ENCODE measurements at places on chromosomes 5 and 9.

GRCh38 chr5:142680605-142681259, 5.2 kb downstream of the FGF1 start:
- no peak for DNase-seq

GRCh38 chr9:5841771-5842573, 9.1 kb upstream of the ERMP1 start:
- DNase-seq: no peak

DNA sequence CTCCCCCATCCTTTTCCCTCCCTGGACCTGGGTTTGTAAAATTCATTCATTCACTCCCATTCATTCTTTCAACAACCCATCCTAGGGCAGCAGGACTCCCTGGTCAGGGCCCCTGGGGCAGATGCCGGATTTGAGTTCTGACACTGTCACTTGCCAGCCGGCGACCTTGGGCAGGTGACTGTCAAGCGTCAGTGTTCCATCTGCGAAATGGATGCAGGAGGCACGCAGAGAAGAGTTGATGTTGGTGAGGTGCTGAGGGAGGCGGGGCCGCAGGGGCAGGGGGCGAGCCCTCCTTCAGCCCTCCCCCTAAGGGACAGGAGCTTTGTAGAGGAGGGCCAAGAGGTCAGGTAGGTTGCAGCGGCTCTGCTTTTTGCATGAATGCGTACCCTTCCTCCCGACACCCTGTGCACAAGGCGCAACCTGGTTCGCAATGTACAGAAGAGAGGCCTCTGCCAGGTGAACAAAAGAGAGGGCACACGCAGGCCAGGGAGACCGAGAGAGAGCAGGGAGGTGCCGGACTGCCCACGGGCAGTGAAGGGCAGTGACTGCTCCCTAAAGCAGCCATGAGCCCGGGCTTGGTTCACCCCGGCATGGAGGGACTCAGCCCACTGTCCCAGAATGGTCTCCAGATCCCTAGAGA, 128.1 kb downstream of the BARX1 start:
- no peak for DNase-seq

DNA sequence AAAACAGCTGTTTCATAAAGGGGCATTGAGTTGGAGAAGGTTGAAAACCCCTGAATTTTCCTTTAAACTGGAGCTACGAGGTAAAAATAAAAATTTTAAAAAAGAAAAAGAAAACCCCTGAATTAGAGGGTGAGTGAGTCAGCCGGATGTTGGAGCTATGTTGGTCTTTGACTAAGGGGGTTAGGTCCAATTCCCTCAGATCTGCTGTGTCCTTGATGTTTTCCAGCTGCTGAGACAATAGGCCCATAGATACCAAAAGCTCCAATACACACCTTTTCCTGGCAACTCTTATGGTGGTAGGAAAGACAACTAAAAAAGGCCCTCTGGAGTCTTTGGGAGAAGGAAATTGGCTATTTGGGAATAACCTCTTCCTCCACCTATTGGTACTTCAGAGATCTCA, 79.4 kb upstream of the SAP30L start:
- DNase-seq: no peak

GRCh38 chr5:59548807-59549357, 344.6 kb downstream of the PDE4D start:
- no peak for DNase-seq

- no peak for DNase-seq
Observed at GRCh38 chr9:104856413-104856941, 71.5 kb downstream of the ABCA1 start.

DNA sequence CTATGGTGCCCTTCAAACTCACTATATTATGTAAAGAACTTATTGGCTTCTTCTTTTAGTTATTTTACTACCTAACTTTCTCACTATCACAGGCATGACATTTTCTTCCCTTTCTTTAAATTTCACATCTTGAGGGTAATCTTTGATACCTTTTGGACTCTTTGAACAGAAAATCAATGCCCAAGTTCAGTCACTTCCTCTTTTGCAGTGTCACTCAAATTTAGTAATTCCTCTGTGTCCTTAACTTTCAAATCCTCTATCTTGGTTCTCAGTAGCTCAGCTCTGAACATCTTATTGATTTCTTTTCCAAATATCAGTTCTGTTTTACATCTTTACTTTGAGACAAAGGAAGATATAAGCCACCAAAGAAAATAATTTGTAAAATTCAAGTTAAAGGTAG, 25.5 kb downstream of the CNTLN start:
- DNase-seq: no peak

- DNase-seq: no peak
Observed at GRCh38 chr5:172559004-172559932, 81.8 kb upstream of the NEURL1B start.

DNA sequence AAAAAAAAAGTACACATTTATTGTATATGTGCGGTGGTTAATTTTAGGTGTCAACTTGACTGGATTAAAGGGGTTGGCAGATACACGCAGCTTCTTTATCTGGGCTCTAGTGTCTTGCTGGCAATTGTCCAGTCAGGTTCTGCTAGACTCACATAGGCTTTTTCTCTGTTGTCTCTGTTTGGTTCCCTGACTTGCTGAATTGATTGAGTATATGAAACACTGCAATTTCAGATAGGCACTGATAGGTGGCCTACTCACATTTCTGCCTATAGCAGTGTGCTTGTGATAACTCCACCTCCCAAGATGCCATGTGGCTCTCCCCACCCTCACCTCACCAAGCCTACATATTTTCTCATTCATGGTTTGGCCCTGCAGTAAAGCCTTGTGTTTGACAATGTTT, 52.5 kb downstream of the AOPEP start:
- DNase-seq: no peak

All from dorsolateral prefrontal cortex (tissue), 122 donors.